ENCODE measurements at places on chromosomes 1 and 21.

GRCh38 chr1:236052232-236052993, 12.5 kb downstream of the NID1 start:
- no peak for DNase-seq

GRCh38 chr1:192059407-192059806, 98.9 kb upstream of the RGS18 start:
- no peak for DNase-seq

DNA sequence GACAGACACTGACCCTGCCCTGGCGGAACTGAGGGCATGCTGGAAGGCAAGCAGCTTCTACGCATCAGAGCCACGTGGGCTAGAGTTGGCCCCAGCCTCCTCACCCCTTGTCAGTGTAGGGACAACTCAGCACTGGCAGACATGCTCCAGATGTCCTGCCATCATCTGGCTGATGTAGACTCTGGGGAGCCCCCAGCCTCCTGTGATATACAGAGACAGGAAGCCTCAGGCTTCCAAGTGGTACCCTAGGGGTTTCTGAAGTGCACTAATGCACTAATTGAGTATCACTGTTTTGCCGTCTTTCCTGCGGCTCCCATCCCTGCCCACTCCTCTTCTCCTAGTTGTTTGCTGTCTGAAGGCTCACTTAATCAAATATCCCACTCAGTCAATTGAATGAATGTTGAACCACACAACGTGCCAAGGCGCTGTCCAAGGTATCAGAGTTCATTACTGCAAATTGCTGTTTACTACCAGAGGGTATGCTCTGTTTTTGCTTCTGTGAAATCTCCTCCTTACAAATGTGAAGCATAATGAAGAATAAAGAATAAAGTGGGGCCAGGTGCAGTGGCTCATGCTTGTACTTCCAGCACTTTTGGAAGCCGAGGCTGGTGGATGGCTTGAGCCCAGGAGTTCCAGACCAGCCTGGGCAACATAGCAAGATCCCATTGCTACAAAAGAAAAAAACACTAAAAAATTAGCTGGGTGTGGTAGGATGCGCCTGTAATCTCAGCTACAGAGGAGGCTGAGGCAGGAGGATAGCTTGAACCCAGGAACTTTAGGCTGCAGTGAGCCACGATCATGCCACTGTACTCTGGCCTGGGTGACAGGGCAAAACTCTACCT, 76.4 kb upstream of the ZBTB18 start:
- DNase-seq: no peak

DNA sequence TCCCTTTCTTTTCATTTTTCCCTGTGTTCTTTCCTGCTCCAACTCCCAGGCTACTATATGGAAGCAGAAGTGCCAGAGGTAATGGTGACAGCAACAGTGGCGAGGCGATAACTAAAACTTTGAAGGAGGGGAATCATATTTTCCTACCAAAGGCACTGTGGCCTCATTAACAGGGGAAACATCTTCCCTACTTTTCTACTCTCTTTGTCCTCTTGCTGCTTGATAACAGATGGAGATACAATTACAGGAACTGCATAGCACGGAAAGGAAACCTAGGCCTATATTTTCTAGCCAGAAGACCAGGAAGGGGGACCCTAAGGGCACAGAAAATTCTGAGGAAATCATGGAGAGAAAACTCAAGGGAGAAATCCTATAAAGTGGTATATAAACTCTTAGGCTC, 42.3 kb downstream of the SASS6 start:
- DNase-seq: no peak

- peak; percentile 97 for DNase-seq
Observed at GRCh38 chr1:152036267-152037216, at the start of gene S100A11. S100A11 (minus strand) TSS chr1:152037004; CDS start chr1:152036915, 89 bp downstream.

- no peak for DNase-seq
Observed at GRCh38 chr1:59005491-59006288, 221.8 kb upstream of the JUN start.

GRCh38 chr1:216032284-216032683, 391.0 kb downstream of the USH2A start:
- DNase-seq: no peak

DNA sequence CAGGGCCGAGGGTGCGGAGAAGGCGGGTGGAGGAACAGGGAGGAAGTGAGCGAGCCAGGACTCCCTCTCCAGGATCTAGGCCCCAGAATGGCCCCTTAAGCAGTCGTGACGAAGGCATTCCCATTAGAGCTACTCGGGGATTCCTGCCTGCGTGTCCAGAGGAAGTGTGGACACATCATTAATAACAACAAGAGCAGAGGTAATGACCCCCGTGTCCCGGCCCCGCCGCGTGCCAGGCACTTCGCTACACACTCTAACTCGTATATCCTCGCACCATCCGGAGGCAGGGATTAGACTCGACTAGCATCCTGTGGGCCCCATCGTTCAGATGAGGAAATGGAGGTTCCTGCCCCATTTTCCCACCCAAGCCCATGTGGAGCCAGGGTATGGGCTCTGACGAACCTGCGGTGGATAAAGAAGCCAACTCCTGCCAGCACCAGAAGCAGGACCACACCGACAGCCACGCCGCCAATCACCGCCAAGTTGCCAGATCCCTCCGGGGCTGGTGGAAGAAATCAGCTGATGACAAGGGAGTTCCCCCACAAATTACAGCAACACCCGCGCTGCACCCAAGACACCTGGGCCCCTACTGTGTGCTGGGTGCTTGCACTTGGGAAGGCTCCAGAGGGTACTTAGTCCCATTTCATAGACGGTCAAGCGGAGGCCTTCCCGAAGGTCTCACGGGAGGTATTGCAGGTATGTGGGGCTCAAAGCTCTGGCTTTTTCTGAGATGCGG, 21.6 kb downstream of the EPHA2 start:
- no peak for DNase-seq

DNA sequence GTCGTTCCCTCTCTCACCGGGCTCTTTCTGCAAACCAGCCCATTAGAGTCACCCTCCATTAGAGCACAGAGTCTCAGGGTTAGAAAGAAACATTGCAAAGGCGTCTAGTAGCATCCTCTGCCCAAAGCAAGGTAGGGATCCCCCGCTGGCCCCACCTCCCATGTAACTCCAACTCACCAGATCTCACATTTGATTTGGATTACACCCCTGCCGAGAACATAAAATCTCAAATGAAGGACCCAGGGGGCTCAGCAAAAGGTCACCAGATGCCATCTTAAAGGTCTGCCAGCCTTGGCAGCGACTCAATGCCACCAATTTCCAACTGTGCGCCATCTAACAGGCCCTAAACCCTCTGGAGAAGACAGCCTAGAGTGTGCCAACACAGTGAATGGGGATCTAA, 14.1 kb downstream of the C1orf87 start:
- DNase-seq: no peak

GRCh38 chr1:6094801-6095505, 49.3 kb downstream of the KCNAB2 start:
- peak; percentile 63 for DNase-seq

DNA sequence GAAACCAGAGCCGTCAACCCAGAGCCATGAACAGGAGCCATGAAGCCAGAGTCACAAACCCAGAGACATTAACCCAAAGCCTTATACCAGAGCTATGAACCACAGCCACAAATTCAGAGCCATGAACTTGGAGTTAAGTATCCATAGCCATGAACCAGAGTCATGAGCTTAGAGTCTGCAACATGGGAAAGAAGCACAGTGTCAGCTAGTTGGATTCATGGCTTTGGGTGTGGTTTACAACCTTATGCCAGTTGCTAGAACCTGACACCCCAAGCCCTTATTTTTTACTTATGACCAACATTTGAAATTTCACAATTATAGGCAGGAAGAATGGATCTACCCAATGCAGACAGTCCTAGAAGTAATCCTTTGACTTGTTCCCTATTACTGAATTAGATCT, 128.9 kb upstream of the FAM78B start:
- DNase-seq: no peak

GRCh38 chr1:187842406-187843165, 1013.8 kb downstream of the PLA2G4A start:
- no peak for DNase-seq

GRCh38 chr1:18546026-18546425, 65.3 kb downstream of the KLHDC7A start:
- no peak for DNase-seq
